ENCODE measurements at places on chromosomes 11 and 22.

DNA sequence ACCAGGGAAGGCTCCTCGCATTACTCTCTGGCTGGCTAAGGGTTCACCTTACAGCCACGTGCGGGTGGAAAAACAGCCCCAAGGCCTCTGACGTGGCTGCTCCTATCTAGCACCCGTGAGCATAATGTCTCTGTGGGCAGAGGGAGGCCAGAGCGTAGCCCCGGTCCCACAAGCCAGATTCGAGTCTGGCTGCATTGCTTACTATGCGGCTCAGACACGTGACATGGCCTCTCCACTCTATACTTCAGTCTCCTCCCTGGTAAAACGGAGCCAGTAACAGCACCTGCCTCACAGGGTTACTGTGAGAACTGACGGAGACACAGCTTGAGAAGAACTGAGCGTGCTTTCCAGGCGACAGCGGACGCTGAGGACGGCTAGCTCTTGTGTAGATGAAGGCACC is 105.8 kb upstream of the BID start:
- DNase-seq: no peak

DNA sequence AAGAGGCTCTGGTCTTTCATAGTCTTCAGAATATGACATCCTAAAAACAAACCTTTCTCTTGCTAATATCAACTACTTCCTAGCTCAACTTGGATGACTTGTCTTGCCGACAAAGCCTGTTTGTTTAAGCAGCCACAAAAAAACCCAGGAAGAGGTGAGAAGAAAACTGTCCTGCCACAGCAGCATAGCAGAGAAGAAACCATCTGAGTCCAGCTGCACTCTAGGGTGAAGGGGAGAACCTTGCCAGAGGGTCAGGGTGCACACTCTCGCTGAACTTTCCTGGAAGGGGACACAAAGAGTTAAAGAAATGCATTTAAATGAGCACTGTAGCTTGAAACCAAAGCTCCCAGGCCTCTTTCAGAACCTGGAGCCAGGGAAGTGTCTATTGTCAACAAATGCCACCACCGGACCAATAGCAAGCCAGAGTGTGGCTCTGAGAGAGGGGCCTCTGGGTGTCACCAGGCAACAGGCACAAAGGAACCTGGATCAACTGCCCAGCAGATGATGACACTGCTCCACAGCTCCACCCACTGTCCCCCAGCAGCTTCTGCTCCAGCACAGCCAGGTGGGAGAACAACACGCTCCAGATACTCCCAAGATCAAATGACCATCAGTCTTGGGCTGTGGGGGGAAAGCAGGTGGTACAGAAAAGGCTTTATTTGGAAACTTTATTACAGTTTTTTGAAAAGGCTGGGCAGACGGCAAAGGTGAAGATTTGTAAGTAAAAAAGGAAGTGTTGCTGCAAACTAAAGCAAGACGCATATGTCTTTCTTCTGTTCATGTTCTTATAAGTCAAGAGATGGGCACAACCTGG is 105.7 kb downstream of the RASSF10 start:
- no peak for DNase-seq

- DNase-seq: no peak
Observed at GRCh38 chr22:38699143-38699542, 1.6 kb downstream of the JOSD1 start.

- no peak for DNase-seq
Observed at GRCh38 chr22:30193031-30193775, 53.4 kb downstream of the LIF start.

DNA sequence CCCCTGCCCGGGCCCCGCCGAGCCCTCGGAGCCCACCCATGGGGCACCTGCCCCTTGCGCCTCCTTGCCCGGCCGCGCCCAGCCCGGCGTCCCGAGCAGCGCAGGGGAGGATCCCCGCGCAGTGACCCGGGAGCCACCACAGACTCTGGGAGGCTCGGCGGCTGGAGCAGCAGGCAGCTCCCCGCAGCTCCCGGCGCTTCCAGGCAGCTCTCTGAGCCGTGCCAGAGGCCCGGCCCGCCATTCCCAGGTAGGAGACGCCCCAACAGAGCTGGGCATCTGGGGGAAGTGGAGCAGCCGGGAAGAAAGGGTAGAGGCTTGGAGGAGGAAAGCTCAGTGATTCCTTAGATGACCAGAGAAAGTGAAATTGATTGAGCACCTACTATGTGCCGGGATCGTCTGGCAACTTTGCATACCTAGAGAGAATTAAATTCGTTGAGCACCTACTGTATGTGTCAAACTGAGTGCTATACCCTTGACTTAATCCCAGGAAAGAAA is 670 bp downstream of the RASD2 start:
- DNase-seq: no peak

DNA sequence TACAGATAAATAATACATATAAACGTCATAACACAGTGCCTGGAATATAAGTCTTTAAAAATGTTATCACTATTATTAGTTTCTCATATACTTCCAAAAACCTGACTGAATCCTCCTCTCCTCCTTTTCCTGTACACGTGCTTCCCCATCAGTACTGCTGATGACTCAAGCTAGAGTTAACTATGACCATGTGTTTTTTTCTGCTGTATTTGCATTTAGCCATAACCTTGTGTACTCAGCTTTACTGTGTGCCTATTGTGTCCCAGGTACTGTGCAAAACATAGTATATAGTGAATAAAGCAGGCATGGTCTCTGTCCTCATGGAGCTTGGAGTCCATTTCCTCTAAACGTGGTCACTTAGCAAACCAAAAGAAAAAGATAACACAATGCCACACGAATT is 56.5 kb upstream of the ARHGAP32 start:
- DNase-seq: no peak

DNA sequence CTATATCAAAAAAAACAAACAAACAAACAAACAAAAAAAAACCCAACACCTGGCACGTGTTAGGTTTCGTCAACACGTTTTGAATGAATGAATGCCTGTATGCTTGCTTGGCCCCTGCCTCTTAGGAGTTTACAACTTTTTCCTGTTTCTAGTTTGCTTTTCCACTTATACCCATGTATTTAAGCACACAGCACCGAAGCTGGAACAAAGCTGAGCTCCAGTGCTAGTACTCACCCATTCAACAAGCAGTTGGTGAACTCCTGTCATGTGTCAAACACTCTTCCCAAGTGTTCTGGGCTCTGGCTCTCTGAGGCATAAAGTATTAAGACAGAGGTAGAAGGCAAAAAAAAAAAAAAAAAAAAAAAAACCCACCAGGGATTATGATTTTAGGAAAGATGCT is 599.3 kb downstream of the BUD13 start:
- DNase-seq: no peak

DNA sequence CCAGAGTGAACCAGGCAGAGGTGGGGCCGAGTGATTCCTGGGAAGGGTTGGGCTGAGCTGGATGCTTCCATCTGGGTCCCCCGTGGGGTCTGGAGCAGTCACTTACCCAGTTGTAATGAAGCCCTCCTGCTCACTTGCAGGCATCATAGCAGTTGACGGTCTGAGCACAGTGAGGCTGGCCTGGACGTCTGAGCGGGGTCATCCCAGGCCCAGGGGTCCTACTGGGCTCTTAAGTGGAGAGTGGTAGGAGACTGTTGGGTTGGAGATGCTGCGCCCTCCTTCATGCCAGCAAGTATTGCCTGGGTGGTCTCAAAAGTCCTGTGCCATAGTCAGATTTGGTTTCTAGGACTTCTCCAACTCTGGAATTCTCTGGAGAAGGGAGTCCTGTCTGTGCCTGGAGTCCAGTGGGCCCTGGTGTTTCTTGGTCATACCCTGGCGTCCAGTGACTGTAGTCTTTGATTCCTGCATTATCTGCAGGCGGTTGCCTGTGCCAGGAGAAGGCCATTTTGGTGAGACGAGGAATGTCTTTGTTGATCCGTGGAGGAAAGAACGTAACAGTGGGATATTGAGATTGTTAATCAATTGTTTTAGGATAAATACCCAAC is 82.3 kb downstream of the TBC1D22A start:
- DNase-seq: no peak
